Stimulated activated CD8-positive, alpha-beta memory T cell treated with anti-CD3 and anti-CD28 coated beads, Interleukin-7, amount 100 ng/mL, for 1 hour (primary cell): ENCODE measurements at places on chromosomes 12 and 14.

GRCh38 chr12:57435293-57435692 lies 709 bp downstream of the INHBC start:
- DNase-seq = no peak

GRCh38 chr12:108597559-108598471 lies at the start of gene TMEM119:
Gene TMEM119 (minus strand): TSS chr12:108598084. CDS start chr12:108592383, 5,701 bp downstream.
- no peak for DNase-seq

- DNase-seq = no peak
Observed at GRCh38 chr12:39993268-39993667, 112.6 kb downstream of the SLC2A13 start.

DNA sequence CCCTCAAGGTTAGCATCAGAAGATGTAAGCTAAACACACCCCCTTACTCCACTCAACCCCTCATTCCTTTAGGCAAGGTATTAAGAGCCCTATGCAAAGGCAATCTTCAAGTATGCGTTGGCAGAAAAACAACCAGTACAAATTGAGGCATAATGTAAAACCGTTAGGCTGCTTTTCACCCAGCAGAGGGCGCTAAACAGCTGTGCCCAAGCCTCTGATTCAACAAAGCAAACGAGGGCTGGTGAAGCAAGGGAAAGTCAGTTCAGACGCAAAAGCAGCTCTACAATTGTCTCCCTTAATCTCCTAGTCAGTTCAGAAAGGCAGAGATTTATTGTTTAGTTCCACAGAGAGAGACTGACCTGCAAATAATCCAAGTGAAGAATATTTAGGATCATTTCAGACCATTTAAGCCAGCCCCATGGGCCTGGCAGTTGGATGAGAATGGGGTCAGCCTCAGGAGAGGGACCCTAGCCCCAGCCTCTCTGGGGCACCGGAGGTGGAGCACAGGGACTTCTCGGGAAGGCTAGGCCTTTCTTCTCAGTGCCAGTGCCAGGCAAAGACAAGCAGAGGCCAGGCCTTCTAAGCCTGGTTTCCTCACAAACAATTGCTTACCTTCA lies 23.5 kb downstream of the DCAF5 start:
- peak; percentile 60 for DNase-seq

- no peak for DNase-seq
Observed at GRCh38 chr12:122187466-122187865, 4.5 kb downstream of the LRRC43 start.

DNA sequence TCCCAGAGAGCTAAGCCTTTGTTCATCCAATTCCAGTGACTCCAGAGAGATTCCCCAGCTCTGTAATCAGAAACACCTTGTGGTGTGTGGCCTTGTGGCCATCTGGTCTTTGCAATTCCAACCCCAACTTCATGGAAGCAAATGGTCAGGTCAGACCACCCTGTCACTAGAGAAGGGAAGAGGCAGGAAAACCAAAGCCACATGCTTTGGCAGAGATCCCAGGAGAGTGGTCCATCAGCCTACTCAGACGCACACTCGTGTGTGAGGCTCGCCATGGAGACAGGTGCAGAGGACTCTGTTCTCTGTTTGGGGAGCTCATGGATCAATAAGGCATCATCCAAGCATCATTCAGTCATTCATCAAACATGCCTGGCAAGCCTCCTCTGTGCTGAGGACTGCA lies 46.2 kb upstream of the TUNAR start:
- no peak for DNase-seq

DNA sequence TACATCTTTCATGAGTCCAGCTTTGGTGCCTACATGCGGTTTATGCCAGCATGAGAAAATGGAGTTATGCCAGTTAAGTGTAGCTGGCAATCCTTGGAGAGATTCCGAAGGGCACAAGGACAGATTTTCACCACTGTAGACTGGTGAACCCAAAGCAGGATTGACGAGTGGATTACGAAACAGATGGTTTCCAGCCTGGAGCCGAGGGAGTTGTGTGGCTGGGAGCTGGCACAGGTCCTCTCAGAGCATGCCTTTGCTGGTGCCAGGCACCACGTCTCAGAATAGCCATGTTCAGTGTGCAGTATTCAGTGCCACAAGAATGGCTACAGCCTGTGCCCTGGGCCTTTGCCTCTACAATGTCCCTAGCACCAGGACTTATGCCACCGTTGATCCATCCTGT lies 13.2 kb downstream of the KCNH3 start:
- DNase-seq = no peak

- DNase-seq = peak; percentile 42
Observed at GRCh38 chr12:132560614-132561426, 49.6 kb downstream of the LRCOL1 start.

DNA sequence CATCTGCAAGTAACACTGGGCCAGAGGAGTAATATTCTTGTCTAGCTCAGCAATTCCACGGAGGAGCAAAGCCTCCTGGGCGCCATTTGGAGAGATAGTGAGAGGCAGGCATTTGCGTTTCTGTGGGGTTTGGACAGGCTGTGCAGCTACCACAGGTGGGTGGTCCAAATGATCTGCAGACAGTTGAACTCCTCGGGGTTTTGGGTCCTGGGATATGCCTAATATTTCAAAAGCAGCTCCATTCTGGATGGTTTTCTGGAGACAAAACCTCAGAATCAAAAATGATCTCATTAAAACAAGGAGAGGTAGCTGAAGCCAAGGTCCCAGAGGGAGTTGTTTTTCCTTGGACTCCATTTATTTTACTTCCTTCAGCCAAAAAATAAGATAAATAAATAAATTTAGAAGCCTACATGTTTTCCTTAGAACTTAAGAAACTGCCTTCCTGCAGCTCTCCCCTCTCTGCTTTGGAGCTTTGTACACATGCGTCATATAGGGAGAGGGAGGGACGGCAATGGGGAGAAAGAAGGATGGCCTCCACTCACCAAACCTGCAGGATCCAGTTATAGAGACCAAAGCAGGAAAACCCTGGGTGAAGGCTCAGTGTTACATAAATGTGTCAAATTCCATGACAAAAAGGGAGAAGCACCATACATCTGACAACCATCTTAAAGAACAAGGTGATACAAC lies 227.3 kb upstream of the DAAM1 start:
- no peak for DNase-seq

- DNase-seq = no peak
Observed at GRCh38 chr12:10664499-10664898, 9.4 kb downstream of the STYK1 start.

DNA sequence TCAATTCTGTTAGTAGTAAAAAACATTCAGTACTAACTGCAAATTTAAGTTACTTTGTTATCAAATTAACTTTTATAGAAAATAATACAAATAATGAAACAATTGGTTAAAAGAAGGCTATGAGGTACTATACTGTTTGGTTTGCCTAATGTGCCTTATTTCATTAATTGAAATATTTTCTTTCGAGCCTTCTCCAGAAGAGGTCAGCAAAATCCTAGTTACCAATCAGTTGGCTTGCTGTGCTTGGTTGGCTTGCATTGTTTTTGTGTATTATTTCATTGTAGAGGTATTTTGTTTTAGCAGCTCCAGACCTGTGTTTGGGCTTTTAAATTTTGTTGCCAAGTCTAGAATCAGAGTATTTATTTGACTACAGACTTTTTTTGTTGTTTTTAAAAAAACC lies 68.5 kb downstream of the AEBP2 start:
- DNase-seq = no peak
